ENCODE measurements at places on chromosomes 13 and 19.

GRCh38 chr19:39139305-39139874, 13.8 kb downstream of the PAK4 start:
- no peak for DNase-seq

GRCh38 chr19:55590617-55591016, 8.7 kb downstream of the FIZ1 start:
- DNase-seq = no peak

- no peak for DNase-seq
Observed at GRCh38 chr19:3771906-3772455, at the start of gene RAX2. Gene RAX2, minus strand, starts transcription at chr19:3772228. Its CDS starts 486 bp downstream, at chr19:3771742.

DNA sequence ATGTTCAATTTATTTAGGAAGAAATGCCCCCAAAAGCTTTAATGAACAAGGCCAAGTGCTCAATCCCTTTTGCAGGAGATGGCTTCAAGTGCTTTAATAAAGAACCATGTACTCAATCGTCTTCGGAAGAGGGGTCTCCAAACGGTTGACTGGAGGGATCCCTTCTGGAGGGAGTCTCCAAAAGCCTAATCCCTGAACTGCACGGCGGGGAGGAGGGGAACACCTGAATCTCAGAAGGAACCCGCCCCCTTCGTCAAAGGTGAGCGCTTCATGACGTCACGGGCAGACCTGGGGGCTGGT, 505 bp downstream of the PAF1 start:
- DNase-seq = no peak

GRCh38 chr13:83547043-83547442, 335.2 kb downstream of the SLITRK1 start:
- no peak for DNase-seq
